ENCODE measurements at places on chromosomes 2 and 18.
A peak's percentile ranks its signal among the peaks of the same experiment; 100 is the strongest.

- no peak for DNase-seq
These were observed 1141.8 kb downstream of the RPIA start for GRCh38 chr2:89833116-89833779.

- DNase-seq = no peak
These were observed 86.6 kb upstream of the CAVIN2 start for GRCh38 chr2:191933307-191934105.

- DNase-seq = no peak
These were observed 283.5 kb upstream of the ZNF804A start for GRCh38 chr2:184314829-184315228.

DNA sequence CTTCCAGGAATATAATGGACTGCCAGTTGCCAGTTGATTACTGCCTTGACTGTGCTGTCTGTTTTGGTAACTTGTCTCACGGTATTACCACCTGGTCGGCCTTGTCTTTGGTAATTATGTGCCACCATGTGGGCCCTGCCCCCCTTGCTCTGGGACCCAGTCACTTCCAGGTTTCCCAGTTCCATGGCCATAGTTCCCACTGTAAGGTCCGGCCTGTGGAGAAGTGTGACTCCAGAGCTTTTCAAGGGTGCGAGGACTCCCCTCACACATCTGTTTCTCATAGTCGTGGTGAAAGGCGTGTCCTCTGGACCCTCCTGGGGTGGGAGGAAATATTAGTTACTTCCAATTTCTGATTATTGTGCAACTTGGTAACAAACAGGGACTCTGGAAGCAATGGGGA lies 150.5 kb downstream of the SEPTIN10 start:
- no peak for DNase-seq

- DNase-seq = no peak
These were observed 30.6 kb upstream of the AP1S3 start for GRCh38 chr2:223868005-223868404.

DNA sequence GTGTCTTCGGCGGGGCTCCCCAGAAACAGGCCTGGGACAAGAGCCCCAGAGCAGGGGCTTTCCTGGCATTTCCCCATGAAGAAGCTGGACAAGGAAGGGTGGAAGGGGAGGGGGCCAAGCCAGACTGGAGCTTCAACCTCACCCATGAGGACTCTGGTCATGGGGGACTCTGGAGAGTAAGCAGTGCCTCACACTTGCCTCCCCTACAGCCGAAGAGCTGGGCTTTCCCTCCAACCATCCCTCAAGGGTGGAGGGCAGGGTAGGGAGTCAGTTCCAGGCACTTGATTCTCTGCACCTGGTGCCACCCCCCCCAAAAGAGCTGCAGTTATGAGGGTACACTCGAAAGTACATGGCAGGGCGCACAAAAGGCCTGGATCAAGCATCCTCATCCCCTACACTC lies 246.6 kb downstream of the TFCP2L1 start:
- no peak for DNase-seq

- no peak for DNase-seq
These were observed 280.6 kb downstream of the NCKAP5 start for GRCh38 chr2:133287709-133288108.

DNA sequence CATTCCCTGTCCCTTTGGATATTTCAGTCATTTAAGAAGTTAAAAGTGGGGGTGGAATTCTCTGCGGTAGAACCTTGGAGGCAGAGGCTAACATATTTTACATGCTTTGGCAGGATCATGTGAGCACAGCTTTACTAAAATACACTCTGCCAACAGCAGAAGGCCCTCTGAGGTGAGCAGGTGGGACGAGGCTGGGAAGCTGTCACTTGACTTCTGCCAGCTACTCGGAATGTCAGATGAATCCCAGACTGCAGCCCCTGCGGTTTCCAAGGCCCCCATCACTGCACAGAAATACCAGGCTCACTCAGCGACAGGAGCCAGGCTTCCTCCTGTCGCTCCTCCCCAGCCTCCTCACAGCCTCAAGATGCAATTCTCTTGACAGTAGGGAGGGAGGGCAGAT lies 220.9 kb upstream of the REV1 start:
- no peak for DNase-seq

DNA sequence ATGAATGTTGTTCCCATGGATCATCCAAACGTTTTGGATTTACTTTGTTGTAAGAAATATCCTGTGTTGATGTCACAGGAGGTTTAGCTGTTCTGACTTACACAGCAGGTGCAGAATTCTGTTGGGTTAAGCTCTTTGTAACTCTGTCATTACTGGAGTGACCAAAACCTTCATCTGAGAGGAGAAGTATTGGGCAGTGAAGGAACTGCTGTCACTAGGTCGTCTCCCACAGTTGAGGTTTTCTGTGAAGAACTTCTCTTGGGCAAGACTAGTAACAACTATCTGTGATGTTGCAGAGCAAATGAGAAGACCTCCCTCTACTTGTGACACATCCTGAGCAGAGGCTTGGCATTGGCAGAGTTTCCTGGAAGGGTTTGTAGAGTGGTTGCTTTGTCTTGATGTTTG lies 2.9 kb downstream of the SPTBN1 start:
- DNase-seq = peak; percentile 32

DNA sequence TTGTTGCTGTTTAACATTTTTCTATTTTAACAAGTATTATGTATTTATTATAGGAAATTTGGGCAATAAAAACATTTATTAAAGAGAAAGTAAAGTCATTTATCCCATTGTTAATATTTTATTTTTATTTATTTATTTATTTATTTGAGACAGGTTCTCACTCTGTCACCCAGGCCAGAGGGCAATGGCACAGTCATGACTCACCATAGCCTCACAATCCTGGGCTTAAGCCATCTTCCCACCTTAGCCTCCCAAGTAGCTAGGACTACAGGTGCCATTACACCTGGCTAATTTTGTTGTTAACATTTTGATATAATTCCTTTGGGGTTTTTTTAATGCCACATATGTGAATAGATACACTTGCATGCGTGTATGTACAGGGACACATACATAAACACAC lies 165.9 kb upstream of the STON1 start:
- DNase-seq = no peak
